Urinary bladder (tissue), 4 donors: ENCODE measurements at places on chromosomes 3 and 15. TPM values are rescaled to one million over a fixed set of nuclear protein-coding genes. Genes with fewer than 3 reads are reported as not detected.

Gene TGM5
- 0.16 TPM for polyA plus RNA-seq

Gene AADACL2
- polyA plus RNA-seq = 1.4 TPM

Gene LRTM1
- not detected for polyA plus RNA-seq

Gene CCDC54
- polyA plus RNA-seq = not detected

Gene ZNF774
- polyA plus RNA-seq = 1.1 TPM

Gene DLEC1
- polyA plus RNA-seq = 0.29 TPM

Gene ST3GAL6
- polyA plus RNA-seq = 3.1 TPM

Gene GOLGA8G
- polyA plus RNA-seq = not detected

Gene FES
- 30.0 TPM for polyA plus RNA-seq

Gene GCSAM
- 0.43 TPM for polyA plus RNA-seq

Gene CDHR4
- 0.10 TPM for polyA plus RNA-seq

Gene SLC28A1
- polyA plus RNA-seq = 0.04 TPM

Gene SNTN
- polyA plus RNA-seq = not detected

Gene BMF
- 7.8 TPM for polyA plus RNA-seq
